Kidney epithelial cell (primary cell): ENCODE measurements at places on chromosomes 5 and 9. TPM values are rescaled to one million over a fixed set of nuclear protein-coding genes. Genes with fewer than 3 reads are reported as not detected.

- no peak for DNase-seq
Observed at GRCh38 chr9:7377489-7377888, 422.1 kb downstream of the DMAC1 start.

GRCh38 chr5:23614422-23614821, 107.0 kb downstream of the PRDM9 start:
- no peak for DNase-seq

DNA sequence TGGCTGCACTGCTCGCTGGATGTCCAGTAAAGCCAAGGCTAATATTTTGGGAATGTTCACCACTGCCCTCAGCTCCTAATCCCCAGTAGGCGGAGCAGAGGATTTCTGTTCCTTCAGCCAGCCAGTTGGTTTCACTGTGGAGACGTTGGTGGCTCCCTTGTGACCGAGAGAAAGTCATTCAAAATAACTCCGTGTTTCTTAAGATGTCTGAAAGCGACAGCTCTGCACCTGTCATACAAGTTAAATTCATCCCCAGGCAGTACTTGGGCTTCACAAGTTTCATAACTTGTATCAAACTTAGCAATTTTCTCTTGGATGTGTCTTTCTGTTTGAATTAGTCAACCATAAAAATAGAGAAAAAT, 382 bp upstream of the CDKN2B start:
- no peak for DNase-seq

DNA sequence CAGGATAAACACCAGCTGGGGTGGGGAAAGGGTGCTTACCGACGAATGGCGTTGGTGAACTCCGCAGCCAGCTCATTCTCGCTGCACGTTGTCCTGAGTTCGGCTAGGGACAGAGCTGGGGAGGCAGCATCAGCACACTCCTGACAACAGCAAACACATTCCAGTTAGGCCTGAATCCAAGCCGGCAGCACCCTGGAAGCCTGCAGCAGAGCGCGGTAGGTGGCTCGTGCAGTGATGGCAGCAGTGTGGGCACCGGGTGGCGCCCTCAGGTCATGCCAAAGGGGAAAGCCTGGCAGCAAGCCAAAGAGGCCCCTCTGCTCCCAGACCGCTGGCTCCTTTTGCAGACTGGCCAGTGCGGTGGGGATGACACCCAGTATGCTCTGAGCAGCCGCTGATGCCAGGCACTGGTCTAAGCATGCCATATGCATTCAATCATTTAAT, 66.9 kb downstream of the DCP2 start:
- no peak for DNase-seq

- no peak for DNase-seq
Observed at GRCh38 chr5:173743641-173744343, 127.3 kb upstream of the BOD1 start.

- DNase-seq = no peak
Observed at GRCh38 chr9:38234479-38235170, 157.9 kb upstream of the ALDH1B1 start.

DNA sequence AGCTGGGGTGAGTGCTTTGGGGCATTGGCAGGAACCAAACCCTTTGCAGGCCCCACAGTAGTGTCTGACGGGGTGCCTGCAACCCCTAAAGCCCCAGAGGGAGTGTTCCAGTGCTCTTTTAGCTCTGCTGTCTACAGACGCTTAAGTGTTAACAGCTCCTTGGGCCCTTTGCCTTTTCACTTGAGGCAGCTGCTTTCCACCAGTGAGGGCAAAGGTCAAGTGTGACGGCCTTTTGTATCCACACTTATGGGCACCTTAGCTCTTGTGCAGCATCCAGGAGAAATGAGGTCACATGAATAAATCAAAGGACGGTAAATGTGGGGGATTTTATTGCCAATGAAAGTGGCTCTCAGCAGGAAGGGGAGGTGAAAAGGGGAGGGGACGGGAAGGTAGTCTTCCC, 241.4 kb upstream of the PCSK5 start:
- no peak for DNase-seq

- no peak for DNase-seq
Observed at GRCh38 chr5:83162601-83163000, 85.3 kb downstream of the XRCC4 start.

- DNase-seq = no peak
Observed at GRCh38 chr5:181217803-181218062, 5.3 kb upstream of the TRIM41 start.

GRCh38 chr9:117744369-117744768, 40.2 kb downstream of the TLR4 start:
- no peak for DNase-seq

DNA sequence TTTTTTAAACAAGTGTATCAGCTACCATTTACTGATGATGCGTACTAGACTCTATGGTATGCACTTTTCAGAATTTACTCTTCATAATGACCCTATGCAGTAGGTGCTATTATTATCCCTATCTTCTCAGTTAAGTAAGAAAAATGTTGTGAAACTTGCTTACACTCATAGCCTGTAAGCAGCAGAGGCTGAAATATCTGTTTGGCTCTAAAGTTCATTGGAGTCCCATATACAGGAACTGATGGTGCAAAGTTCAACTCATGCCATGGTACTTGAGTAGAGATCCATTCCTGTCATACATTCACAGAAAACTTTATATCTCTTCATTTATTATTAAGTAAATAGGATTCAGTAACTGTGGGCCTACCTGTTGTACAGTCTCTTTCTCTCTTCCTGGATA, 41.4 kb upstream of the CCDC112 start:
- no peak for DNase-seq

GRCh38 chr5:77928776-77929300, 152.7 kb upstream of the TBCA start:
- DNase-seq = no peak

DNA sequence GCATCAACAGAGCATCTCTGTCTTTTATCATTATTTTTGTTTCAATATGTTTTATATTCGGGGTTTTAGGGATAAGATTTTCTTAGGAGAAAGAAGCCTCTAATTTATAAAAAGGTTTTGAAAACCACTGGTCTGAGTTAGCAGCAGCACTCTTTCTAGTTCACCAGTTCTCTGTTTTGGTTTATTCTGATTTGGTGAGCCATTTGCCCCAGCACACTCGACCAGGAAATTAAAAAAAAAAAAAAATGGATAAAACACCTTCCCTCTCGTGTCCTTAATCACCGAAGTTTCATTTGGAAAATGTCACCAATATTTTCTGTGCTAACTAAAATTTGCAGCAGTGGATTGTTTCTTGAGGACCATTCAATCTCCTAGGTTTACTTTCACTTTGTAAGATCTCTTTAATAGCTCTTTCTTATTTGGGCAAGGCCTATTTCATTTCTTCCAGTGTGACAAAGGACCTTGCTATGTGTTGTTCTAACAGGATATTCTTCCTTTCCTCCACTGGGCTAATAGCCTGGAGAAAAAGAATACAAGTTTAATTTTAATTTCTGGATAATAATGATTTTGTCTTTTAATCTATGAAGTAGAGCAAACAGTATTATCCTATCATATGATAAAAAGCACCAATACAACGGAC, 57.8 kb upstream of the ANXA1 start:
- no peak for DNase-seq

DNA sequence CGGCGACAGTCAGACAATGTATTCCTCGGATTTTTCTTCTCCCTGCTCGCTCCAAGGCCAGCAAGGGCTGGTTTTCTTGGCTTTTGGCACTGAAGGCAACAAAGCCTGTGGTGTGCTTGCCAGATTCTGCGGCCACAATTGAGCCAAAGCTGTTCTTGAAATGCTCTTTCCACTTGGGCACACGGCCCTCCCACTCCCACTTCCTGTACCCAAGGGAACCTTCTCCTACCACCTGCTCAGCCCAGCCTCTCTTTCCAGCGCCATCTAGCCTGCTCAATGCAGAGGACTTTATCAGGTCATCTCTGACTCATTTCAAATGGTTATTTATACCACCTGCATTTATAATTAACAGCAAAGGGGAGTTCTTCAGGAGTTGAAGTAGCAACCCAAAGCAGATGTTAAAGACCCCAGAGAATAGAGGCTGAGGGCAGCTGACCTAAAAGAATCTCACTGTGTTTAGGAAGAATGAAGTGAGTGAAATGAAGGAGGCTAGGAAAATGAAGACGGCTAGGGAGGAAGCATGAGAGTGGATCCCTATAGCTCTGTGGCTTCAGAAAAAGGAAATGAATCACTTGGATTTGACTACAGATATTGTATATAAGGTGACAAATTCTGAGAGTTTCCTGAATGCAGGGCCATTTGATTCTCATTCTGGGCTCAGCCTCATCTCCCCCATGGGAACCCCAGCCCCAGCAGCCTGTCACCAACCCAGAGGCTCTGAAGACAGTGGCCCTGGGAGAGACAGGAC, 439.0 kb downstream of the ENC1 start:
- peak; percentile 55 for DNase-seq

DNA sequence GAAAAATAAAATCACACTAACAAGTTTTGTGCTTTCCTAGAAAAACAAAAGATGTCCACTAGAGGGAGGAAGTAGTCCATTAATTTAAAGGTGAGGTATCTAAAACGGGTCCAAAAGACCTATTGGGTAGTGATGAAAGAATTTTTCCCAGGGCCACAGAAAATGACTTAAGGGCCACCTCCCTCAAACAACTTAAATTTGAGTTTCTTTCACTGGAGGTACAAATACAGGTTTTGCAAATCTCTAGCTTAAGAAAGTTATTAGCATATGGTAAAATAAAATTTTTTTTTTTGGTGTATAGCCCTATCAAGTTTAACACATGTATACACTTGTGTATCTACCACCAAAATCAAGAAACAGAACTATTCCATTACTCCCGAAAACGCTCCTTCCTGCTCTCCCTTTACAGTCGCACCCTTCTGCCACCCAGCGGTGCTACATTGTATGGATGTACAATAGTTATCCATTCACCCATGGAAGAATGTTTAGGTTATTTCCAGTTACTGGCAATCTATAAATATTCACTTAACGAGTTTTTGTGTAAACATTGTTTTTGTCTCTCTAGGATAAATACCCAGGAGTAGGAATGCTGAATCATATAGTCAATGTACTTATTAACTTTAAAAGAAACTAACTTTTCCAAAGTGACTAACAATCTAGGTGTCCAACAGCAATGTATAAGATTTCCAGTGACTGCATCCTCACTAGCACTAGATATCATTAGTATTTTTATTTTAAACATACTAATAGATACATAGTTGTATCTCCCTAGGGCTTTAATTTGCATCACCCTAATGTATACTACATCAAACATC, 21.9 kb downstream of the DEPDC1B start:
- DNase-seq = peak; percentile 23

GRCh38 chr5:139022528-139022927, 147.4 kb upstream of the LRRTM2 start:
- DNase-seq = no peak

DNA sequence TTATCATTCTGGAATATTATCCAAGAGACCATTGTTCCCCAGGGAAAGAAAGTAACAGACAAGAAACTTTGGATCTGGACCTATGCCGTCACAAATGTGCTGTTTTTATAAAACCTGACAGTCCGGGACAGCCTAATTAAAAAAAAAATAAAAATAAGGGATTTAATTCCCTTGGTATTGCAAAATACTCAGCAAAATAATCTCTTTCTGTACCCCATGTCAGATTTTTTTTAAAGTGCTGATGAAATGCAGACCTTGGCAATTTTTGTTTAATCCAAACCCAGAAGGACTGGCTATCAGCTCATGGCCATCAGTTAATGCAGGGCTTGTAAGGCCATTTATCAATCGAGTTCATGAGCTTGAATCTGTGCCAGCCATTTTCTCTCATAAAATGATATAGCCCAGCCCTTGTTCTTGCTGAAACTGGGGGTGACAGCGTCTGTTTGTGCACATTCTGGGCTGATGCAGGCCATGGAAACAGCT, 162.7 kb upstream of the S1PR3 start:
- no peak for DNase-seq

- DNase-seq = no peak
Observed at GRCh38 chr9:28120626-28121025, 547.3 kb upstream of the C9orf72 start.

- no peak for DNase-seq
Observed at GRCh38 chr5:65846101-65846500, 80.3 kb upstream of the ERBIN start.

- DNase-seq = no peak
Observed at GRCh38 chr9:20186231-20186630, 397.4 kb upstream of the SLC24A2 start.

DNA sequence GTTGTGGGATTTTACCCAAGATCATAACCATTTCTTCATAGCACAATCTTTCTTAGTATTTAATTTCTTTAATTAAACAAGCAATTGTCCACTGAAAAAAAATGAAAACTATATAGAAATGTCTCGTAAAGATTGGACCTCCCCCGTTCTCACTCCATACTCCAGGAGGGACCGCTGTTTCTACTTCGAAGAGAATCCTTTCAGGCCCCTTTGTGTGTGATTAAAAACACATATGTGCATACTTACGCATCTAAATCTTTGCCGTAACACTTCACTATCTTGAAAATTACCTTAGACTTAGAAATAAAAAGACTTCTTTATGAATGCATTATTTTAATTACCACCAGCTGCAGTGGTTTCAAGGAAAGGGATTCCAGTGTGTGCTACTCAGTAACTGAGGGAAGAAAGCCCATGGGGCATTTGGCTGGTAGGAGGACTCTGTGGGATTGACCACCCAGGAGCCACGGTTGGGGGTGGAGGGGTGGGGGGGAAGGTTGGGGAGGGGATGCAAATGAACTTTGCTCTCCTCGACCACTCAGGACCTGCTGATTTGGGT, 209.1 kb downstream of the FAM114A2 start:
- DNase-seq = no peak

DNA sequence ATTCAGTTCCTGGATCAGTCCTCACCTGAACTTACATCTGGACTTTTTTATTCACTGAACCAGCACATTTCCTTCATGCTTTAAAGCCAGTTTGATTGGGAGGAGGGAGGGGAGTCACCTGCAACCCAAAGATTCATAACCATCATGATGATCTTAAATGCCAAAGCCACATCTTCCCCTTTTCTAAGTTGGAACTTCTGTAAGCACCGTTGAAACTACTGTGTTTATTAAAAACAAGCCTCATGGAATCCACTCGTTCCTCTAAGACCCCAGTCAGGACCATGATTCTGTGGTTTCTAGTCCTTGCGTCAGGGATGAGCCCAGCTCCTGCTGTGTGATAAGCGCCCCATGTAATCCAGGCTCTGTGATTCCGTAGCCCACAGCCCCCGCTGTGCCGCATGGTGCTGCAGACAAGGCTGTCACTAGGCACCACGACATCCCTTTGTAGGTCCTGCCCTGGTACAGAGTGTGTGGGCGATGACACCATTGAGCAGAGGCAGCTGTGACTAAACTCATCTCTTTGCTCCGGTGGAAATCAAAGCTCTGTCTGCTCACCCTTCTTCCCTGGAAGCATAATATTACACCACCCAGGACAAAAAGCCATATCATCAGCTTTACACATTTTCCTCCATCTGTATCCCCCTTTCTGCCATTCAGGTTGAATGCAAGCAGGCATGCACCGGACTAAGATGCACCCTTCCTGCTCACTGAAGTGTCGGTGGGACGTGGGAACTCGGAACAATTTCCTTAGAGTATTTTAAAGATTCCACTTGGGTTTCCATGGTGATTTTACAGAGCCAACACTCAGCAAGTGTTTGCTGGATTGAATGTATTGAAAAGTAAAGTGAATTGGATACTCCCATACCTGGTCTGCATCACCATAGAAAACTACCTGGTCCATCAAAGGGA, 132.0 kb upstream of the FSTL4 start:
- no peak for DNase-seq

Gene NUDCD2
- total RNA-seq = 3.8 and 5.4 TPM in 2 replicates

Gene MAP3K1
- total RNA-seq = 21.3 and 21.4 TPM in 2 replicates

Gene FBP2
- total RNA-seq = not detected in 2 replicates

Gene ABLIM3
- total RNA-seq = 32.1 and 35.2 TPM in 2 replicates

Gene CTXN3
- not detected in 2 replicates for total RNA-seq

Gene BRD9
- 47.3 and 47.9 TPM in 2 replicates for total RNA-seq

Gene GDNF
- total RNA-seq = 0.41 and 1.0 TPM in 2 replicates
